CD4-positive, alpha-beta T cell (primary cell): ENCODE measurements at places on chromosomes 2 and 18. TPM values are rescaled to one million over a fixed set of nuclear protein-coding genes. Genes with fewer than 3 reads are reported as not detected.

Gene DNER
- not detected for total RNA-seq

Gene GKN2
- not detected for total RNA-seq

Gene SDC1
- total RNA-seq, result not detected

Gene TUBA3E
- not detected for total RNA-seq

Gene IL18R1
- total RNA-seq, result 7.6 TPM
